Type B pancreatic cell (in vitro differentiated cells): ENCODE measurements at places on chromosomes 4 and X. TPM values are rescaled to one million over a fixed set of nuclear protein-coding genes. Genes with fewer than 3 reads are reported as not detected.

DNA sequence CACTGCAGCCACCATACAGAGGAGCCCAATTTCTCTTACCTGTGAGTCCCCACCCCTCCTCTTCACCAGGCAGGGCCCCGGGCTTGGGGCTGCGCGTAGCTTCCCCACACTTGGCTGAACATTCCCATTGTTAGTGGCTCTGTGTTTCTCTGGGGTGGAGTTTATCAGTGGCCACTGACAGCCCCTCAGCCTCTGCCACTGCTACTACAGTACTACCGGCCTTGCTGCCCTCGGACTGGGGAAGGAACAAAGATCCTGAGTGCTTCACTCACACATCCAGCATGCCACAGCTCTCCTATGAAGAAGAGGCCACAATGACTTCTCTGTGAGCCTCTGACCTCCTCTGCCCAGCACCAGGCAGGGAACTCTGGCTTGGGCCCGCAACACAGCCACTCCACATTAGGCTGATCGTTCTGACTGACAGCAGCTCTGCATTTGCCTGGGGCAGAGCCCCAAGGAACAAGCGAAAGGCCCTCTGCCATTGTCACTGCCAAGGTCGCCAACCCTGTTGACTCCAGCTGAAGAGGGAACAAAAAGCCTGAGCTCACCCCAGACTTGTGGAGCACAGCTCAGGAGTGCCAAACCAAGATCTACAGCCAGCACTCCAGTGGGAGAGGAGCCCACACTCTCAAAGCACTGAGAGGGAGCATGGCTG lies 24.0 kb downstream of the ABCB7 start:
- DNase-seq: no peak

- DNase-seq: no peak
These were observed 97.1 kb downstream of the MRPL1 start for GRCh38 chr4:77959566-77960338.

DNA sequence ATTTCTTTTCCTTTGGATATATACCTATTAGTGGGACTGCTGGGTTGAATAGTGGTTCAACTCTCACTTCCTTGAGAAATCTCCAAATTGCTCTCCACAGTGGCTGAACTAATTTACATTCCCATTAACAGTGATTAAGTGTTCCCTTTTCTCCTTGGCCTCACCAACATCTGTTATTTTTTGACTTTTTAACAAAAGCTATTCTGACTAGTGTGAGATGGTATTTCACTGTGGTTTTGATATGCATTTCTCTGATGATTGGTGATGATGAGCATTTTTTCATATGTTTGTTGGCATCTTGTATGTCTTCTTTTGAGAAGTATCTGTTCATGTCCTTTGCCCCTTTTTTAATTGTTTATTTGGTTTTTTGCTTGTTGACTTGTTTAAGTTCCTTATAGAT lies 413.0 kb downstream of the MAPK10 start:
- DNase-seq: no peak

DNA sequence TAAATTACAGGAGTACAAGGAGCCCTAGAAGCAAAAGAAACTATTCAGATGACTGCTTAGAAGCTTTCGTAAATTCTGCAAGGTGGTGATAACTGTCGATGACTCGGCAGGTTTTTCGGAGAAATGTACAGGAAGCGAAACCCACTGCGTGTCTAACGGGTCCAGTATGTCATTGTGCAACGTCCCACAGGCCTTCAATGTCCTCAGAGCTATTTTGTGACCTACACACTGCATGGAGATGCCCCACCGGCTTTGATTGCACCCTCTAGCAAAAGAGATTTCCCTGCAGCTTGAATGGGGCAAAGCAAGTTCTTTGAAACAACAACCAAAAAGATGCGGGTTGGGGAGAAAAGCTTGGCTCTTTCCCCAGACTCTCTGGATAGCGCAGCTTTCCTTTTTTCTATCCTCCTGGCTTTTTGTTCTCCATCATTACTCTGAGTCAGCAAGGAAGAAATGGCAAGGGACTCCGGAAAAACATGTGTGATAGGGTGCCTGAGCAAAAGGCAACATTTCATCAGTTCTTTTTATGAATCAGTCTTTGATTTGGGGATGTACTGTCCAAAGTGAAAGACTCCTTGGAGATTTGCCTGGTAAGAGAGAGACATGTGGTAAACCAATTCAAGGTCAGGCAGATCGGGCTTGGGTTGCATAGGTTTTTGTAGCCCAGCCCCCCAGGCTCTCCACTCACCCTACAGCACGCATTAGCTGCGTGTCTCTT lies 112.0 kb upstream of the TBL1X start:
- DNase-seq: no peak

DNA sequence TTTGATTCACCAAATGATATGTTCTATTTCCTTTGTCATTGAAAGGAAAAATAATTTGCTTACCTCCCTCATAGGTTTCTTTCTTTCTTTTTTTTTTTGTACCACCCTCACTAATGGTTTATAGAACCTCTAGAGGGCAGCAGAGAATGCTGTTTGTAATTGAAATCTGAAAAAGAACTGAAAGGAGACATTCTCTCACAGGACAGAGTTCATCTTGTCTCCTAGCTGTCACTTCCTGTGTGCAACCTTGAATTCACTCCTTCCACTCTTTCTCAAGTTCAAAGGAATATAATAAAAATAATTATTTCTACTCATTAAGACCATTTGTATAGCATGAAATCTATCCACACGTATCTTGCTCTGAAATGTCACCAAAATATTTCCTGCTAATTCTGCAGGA lies 51.0 kb downstream of the GUCY1B1 start:
- DNase-seq: no peak

DNA sequence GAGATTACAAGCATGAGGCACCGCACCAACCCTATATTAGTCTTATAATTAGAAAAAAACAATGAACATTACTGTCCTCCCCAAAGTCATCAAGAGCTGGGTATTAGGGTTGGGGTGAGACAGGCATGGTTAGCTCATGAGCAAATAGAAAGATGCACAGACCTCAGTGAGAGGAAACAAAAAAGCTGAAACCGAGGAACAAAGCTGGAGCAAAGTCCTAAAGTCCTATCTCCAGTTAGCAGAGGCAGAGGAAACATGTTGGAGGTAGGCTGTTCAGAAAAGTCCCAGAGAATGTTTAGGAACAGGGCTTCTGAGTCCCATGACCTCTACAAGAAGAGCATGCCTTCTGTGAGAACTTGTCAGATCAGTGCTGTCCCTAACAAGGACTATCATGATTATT lies 4.6 kb upstream of the PCYT1B start:
- DNase-seq: no peak

GRCh38 chrX:8803326-8803725 lies 2.1 kb upstream of the FAM9A start:
- no peak for DNase-seq

DNA sequence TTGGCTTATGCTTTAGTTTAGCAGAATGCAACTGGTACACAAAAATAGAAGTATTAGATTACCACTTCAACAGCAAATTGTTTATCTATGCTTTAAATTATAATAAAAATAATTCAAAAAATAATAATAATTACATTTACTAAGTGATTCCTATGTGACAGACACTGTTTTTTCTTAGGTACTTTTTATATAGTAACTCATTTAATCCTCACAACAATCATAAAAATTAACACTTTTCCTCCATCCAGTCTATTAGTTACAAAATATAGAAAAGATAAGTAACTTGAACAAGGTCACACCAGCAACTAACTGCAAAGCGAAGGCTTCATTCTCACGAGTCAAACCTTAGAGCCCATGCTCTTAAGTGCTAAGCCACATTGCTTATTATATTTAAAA lies 155.2 kb downstream of the PDGFC start:
- DNase-seq: no peak

TMEM31 gene
- 0.87 TPM in 1 of 2 replicates, not detected in the other for total RNA-seq
